ENCODE measurements at places on chromosomes 12 and 14. TPM values are rescaled to one million over a fixed set of nuclear protein-coding genes. Genes with fewer than 3 reads are reported as not detected.

DNA sequence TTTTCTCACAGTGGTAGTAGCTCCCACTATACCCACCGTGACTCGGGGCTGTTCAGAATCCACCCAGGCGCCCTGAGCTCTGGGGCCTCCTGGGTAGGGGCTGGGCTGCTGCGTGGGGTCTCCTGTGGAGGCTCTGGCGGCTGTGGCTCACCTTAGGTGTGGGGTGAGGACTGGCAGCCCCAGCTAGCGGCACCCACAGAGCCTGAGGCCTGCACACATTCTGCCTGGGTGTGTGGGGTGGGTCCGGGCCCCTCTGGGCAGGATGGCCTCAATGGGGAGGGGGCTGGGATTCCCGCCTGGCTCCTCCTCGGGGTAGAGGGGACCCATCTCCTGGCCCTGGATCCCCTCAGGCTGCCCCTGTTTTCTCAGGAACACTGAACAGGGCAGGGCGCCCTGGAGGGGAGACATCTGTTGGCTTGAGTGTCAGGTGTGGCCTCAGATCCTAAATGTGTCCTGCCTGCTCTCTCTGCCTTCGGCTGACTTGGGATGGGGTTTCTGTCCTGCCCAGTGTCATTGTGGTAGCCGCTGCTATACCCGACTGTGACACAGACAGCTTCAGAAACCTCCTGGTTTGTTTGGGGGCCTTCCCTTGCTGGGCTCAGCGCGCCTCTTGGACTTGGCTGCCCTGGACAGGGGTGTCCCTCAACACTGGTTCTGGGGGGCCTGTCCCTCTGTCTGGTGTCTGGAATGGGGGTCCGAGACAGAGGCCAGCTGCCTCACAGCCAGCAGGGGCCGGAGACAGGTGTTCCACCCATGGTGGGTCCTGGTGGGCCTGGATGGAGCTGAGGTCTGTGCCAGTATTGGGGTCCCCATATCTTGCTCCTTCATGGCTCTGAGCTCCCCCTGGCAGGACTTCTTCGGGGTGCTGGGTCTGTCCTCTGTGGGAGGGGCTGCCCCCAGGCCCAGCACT lies 354.9 kb downstream of the TMEM121 start:
- H3K4me3 ChIP-seq = no peak overlapping the region
- no peaks in the 10 kb centered on the region for H3K36me3 ChIP-seq
- H3K27me3 ChIP-seq = peaks cover 28% of the 10 kb centered on the region
- no peak for DNase-seq

- no peaks in the 10 kb centered on the region for H3K4me1 ChIP-seq
- no peak for DNase-seq
- no peaks in the 10 kb centered on the region for H3K36me3 ChIP-seq
- no peak overlapping the region for H3K27ac ChIP-seq
Observed at GRCh38 chr12:73390261-73390660, 1118.1 kb downstream of the TRHDE start.

DNA sequence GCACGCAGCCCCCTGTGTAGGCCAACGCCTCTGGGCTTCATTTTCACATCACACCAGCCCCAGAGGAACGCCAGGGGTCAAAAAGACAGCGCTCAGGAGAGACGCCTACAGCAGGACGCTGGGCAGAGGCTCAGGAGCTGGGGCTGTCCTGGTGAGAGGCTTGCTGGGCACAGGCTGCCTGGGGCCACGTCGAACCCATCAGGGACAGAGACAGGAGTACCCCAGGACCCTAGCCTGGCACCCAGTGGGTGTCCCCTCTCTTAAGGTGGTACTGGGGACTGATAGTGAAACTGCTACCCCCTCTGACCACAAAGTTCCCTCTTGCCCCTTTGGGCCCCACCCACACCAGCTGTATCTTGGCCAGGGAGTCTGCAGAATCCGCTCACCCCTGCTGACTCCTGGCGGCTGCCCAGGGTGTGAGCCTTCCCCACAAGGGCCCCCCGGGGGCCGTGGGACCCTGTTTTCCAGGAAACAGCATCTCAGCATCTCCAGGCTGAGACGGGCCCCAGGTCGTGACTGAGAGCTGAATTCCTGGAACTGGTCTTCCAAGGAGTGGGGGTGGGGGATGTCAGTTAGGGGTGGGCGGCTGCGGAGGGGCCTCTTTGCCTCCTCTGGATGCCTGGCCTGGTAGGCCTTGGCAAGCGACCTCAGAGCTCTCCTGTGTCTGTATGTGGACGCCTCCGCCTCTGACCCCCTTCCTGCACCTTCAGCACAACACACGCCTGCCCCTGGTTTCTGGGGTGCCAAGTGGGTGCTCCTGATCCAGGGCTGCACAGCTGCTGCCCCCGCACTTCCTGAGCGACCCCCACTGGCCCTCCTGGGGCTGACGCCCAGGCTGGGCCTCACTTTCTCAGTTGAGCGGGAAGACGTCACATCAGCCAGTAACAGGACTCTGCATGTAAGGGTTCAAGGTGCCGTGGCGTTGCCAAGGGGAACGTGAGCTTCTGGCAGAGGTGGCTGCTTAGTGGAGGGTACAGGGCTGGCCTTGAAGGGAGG lies 321.9 kb upstream of the RTL1 start:
- no peak overlapping the region for H3K4me3 ChIP-seq
- H3K27ac ChIP-seq = no peak overlapping the region
- H3K36me3 ChIP-seq = no peaks in the 10 kb centered on the region

DNA sequence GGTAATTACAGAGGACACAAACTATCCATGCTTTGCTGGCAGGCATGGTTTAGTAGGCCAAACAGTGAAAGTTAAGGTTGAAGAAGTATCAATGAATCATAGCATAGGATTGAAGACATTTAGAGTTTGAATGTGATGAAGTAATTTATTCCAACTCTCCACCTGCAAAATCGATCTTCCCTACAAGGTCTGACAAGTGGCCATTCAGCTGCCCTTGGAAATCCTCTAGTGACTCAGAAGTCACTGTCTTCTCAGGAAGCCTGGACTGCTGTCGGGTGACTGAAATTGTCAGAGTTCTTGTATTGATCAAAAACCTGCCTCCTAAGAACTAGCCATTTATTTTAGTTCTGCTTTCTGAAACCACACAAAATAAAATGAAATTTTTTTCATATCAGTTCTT lies 17.7 kb upstream of the STXBP6 start:
- no peaks in the 10 kb centered on the region for H3K4me1 ChIP-seq
- no peaks in the 10 kb centered on the region for H3K27me3 ChIP-seq
- no peak for DNase-seq
- no peak overlapping the region for H3K27ac ChIP-seq
- no peak overlapping the region for H3K4me3 ChIP-seq

COL2A1 gene
- total RNA-seq = 0.27 TPM

CCDC184 gene
- total RNA-seq = 0.34 TPM
